Hematopoietic multipotent progenitor cell treated with erythropoietin and hydrocortisone succinate and interleukin-3 and kit ligand, for 4 days (in vitro differentiated cells): ENCODE measurements at places on chromosomes 13 and 19.
A peak's percentile ranks its signal among the peaks of the same experiment; 100 is the strongest.

- peak; percentile 8 for DNase-seq
These were observed 483.2 kb upstream of the SLITRK6 start for GRCh38 chr13:86282442-86282841.

DNA sequence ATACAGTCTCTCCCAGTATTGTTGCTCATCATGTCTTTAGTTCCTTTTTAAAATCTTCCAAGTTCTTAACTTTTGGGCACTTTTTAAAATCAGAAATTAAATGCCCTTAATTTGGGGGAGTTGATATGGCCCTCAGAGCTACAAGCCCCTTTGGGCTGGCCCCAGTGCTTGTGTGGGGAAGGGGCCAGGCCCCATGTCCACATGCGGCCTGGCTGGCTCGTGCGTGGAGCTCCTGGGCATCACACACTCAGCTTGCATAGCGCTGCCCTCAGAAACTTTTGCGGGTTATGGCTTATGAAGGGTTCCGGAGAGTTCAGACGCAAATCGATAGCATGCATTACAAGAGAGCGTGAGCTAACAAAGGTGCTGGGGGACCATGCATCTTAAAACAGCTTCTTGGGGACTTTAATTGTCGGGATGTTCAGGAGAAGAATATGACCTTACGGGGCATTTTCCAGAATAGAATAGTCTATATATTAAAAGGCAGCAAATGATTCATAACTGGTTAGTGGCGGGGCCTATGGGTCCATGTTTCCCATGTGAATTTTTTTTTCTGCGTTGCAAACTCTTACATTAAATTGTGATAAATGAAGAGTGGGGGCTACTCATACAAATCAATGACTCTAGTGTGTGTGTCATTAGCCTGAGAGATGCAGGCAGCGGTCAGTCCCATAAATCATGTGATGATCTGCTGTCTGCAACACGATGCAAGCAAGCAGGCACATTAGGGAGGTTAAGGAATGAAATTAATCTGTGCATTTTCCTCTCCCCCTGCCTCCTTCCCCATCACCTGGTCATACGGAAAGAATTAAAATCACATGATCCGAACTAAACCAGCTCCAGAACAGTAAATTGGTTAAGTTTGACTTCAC, 185.8 kb upstream of the TSHZ3 start:
- no peak for DNase-seq

- DNase-seq, result no peak
These were observed 1.2 kb upstream of the CXCL17 start for GRCh38 chr19:42443944-42444398.

- no peak for DNase-seq
These were observed 48.6 kb upstream of the WASF3 start for GRCh38 chr13:26508885-26509284.

DNA sequence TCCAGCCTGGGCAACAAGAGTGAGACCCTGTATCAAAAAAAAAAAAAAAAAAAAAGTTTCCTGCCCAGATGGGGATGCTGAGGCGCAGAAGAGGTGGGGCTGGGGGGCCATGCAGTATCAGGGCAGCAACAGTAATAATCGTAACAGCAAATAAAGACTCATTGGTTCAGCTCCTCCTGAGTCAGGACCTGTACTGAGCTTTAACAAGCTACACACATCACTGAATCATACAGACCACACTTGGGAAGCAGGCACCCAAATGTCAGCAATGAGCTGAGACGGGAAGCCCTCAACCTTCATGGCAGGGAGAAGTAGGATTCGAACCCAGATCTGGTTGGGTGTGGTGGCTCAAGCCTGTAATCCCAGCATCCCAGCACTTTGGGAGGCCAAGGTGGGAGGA, 10.6 kb upstream of the DPF1 start:
- no peak for DNase-seq

- DNase-seq, result no peak
These were observed 6.4 kb downstream of the POLR1D start for GRCh38 chr13:27628081-27628480.
